ENCODE measurements at places on chromosomes 5 and 9. TPM values are rescaled to one million over a fixed set of nuclear protein-coding genes. Genes with fewer than 3 reads are reported as not detected.

GRCh38 chr5:54337523-54337922 is 27.1 kb upstream of the ARL15 start:
- no peak for DNase-seq

Gene PCDHA11
- total RNA-seq: not detected

- DNase-seq: no peak
These were observed 3.0 kb upstream of the CEL start for GRCh38 chr9:133058550-133059320.

GRCh38 chr9:70556771-70557170 is 142.3 kb upstream of the KLF9 start:
- no peak for DNase-seq

Gene LHX6
- total RNA-seq: 0.12 TPM

DNA sequence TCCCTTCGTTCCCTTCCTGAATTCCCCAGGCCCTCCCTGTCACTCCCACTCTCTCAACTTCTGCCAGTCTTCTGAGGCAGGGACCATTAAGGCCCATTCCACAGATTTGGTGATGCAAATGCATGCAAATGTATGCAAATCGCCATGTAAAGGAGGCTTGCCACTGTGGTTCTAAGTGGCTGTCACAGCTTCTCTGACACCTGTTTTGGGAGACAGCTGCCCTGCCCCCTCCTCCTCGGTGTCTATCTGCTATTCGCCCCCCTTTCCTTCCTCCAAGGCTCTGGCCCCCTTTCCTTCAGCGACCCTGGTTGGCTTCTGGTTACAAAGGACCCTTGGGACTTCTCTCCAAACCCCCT is 10.5 kb upstream of the ARAP3 start:
- DNase-seq: no peak

- no peak for DNase-seq
These were observed 714 bp upstream of the ZNF608 start for GRCh38 chr5:124746916-124747790.

GRCh38 chr9:79377339-79377855 is 194.4 kb upstream of the TLE4 start:
- DNase-seq: no peak

- peak; percentile 74 for DNase-seq
These were observed 2.0 kb downstream of the LARP1 start for GRCh38 chr5:154756868-154757813.

DNA sequence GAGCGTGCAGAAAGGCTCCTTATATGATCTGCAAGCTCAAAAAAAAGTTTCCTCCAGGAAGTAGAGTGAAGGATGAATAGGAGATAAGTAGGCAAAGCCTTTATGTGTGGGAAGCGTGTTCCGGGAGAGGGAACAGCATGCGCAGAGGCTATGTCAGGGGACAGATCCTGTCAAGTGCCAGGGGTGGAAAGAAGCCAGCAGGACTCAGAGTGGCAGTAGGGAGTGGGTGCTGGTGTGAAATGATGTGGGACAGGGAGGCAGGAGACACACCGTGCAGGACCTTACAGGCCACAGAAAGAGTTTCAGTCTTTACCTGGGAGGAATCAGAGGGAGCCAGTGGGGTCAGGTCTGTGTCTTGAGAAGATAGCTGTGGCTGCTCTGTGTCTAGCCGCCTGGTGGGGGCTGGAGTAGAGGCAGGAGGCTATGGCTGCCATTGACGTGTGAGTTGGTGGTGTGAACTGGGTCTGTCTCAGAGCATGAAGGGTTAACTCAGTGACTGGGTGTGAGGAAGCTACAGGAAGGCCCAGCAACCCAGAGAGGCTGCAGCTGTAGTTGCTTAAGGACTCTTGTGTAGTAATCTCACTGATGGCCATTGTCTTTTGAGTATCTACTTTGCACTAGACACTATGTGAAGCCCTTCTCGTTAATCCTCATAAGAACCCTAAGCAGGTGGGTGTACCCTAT is 71.3 kb downstream of the PPARGC1B start:
- DNase-seq: no peak

DNA sequence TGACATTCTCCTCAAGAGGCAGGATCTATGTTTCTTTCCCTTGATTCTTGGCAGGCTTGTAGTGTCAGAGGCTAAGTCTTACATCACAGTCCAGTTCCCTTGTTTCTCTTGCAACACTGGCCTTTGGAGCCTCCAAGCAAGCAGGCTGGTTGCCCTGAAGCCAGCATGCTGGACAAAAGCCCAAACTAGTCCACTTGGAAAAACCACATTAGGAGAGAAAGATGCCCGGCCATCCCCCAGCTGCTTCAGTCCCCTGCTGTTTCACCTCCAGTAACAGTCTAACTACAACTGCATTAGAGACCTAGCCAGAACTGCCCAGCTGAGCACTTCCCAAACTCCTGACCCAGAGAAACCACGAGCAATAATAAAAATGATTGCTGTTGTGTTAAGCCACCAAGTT is 87.6 kb downstream of the ADAMTS6 start:
- no peak for DNase-seq

DNA sequence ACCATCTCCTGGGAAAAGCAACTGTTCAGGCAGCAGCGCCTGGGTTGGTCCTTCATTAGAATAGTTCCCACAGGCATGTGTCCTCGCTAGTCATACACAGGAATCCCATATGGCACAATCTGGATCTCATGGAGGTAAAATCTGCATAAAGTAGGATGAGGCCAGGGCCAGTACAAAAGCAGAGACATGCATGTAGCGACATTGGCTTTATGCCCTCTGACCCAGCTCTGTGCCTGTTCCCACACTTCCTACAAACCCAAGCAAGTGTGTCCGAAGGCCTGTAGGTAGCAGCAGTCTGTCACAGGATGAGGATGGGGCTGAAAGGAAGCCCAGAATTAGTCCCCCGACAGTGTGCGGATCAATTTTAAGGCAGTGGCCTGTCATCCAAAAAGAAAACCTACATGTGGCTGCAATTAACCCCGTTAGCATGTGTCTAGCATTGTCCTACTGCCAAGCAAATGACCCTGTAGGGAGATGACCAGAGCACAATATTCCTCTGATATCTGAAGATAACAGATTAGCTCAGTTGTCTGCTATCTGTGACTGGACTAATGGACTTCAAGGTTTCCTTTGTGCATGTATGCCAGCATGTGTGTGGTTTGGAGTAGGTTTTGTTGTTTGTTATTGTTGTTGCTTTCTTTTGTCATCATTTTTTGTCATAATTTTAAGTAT is 178.8 kb downstream of the TMEM161B start:
- no peak for DNase-seq

GRCh38 chr9:110835859-110836271 is 167.3 kb downstream of the MUSK start:
- DNase-seq: no peak

DNA sequence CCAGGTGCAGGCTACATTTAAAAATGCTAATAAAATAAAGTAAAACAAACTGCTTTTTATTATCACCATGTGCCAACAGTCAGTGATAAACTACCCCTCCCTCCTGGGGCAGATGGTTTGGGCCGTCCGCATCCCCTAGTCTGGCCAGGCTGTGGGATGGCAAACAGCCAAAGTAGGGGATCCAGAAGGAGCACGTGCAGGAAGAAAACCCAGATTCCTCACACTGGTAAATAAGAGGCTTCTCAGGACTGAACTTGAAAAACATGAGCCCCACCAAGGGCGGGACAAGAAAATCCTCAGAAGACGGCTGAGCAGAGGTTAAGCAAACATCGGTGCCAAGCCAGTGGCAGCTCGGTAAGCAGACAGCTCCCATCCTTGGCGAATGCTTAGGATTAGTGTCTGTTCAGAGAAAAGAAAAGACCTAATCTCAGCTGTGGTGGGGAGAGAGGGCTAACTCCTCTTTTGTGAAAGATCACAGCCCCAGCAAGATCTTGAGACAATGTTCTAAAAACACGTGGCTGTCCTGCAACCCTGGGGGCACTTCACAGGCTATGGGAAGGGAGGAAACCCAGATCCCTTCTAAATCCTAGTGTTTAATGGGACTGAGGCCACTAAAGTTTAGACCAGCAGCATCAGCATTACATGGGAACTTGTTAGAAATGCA is 46.5 kb upstream of the GDNF start:
- no peak for DNase-seq

- no peak for DNase-seq
These were observed 78.7 kb downstream of the SNCAIP start for GRCh38 chr5:122390694-122391093.

GRCh38 chr5:60710362-60710761 is 10.4 kb upstream of the DEPDC1B start:
- no peak for DNase-seq

Gene ARAP3
- total RNA-seq: 5.7 TPM

Gene MPDZ
- not detected for total RNA-seq

GRCh38 chr5:50694027-50694590 is 27.7 kb downstream of the PARP8 start:
- no peak for DNase-seq

Gene GKAP1
- total RNA-seq: 3.9 TPM

Gene NIPBL
- 42.1 TPM for total RNA-seq

- no peak for DNase-seq
These were observed 117.3 kb upstream of the ADAMTS19 start for GRCh38 chr5:129342796-129343195.

- no peak for DNase-seq
These were observed 4.5 kb downstream of the BRD9 start for GRCh38 chr5:887947-888637.

GRCh38 chr9:129264388-129264787 is 86.3 kb upstream of the IER5L start:
- DNase-seq: no peak

- no peak for DNase-seq
These were observed 8.9 kb downstream of the CXCL14 start for GRCh38 chr5:135569755-135570452.

- DNase-seq: no peak
These were observed 406.6 kb upstream of the TNC start for GRCh38 chr9:115524453-115525059.

- DNase-seq: no peak
These were observed 313.5 kb downstream of the TLE4 start for GRCh38 chr9:79885093-79885857.

DNA sequence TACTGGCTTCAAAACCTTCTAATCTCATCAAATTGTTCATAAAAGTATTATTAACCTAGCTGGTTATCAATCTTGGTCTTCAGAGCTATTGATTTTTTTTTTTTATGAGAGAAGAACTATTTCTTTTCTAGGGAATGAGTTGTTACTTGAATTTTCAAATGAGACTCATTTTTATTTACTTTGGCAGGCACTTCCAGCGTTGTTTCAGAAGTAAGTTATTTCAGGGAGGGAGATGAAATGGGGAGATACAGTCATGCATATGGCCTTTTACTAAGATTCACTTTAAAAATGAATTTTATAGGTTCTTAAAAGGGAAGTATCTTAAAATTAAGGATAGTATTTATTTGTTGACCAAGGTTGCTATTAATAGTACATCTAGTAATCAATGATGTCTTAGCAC is 129.6 kb downstream of the IZUMO3 start:
- no peak for DNase-seq

Gene TGFBI
- not detected for total RNA-seq

GRCh38 chr5:127136908-127137307 is 63.6 kb upstream of the C5orf63 start:
- DNase-seq: no peak

GRCh38 chr5:1779782-1780613 is 19.6 kb downstream of the MRPL36 start:
- DNase-seq: no peak

- no peak for DNase-seq
These were observed 198.8 kb downstream of the SEMA5A start for GRCh38 chr5:9347032-9347431.

DNA sequence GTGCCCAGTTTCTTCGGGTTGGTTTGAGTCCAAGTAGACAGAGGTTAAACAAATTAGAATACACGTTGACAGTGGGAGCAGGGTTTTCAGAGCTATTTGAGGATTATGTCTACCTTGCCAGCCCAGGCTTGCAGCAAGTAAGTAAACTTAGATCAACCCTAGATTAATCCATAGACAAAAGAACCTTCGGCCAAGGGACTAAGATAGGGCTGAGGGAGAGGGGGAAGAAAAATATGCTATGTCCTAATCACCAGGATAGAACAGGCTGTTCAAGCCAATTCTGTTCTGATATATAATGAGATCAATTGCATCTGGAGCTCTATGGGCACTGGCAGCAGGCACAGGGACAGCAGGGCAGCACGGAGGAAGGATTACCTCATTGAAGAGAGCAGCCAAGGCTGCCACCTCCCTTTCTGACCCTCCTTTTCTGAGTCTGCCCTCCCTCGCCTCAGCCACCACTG is 377.7 kb downstream of the PIK3R1 start:
- no peak for DNase-seq

DNA sequence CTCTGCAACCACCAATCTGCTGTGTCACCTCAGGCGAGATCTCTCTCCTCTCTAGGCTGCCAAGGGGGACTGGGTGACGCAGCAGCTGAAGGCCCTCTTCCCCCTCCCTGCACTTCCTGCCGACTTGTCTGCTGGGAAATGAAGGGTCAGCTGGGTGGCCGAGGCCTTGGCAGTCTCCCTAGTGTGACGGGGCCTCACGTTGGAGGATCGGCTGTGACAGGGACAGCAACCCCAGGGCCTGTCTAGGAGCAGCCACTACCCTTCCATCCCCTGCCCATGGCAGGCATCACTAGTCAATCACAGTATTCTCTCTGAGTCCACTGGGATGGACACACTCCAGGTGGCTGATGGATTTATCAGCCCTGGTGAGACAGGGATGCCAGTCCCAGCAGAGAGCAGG is 107.3 kb upstream of the SARDH start:
- no peak for DNase-seq

DNA sequence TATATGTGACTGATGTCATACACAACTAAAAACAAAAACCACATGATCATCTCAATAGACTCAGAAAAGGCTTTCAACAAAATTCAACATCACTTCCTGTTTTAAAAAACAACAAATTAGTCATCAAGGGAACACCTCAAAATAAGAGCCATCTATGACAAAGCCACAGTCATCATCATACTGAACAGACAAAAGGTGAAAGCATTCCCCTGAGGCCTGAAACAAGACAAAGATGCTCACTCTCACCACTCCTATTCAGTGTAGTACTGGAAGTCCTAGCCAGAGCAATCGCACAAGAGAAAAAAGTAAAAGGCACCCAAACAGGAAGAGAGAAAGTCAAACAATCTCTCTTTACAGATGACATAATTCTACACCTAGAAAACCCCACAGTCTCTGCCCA is 893.5 kb upstream of the EDIL3 start:
- DNase-seq: no peak

- DNase-seq: no peak
These were observed 127.1 kb downstream of the TAF11L14 start for GRCh38 chr5:17761326-17761725.

Gene GLRX
- 29.5 TPM for total RNA-seq

DNA sequence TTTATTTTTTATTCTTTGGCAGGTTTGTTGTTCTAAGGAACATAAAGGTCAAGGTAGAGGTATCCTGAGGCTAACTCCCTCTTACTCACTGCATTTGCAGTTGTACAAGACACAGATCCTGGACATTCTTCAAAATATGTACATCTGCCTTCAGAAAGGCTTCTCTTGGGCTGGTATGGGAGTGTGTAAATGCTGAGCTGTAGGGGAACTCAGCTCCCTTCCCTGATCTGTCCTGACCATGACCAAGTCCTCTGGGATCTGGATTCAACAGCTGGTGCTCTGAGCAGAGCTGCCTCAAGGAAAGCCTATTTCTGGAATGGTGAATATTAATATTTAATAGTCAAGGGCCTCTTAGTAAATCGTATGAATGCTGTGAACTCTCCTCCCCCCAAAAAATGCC is 117.4 kb downstream of the PRKACG start:
- DNase-seq: no peak

- no peak for DNase-seq
These were observed 107.2 kb upstream of the NFIL3 start for GRCh38 chr9:91530829-91531228.

GRCh38 chr5:1921711-1922110 is 39.0 kb upstream of the IRX4 start:
- DNase-seq: no peak

Gene FOXD4L3
- total RNA-seq: not detected

- no peak for DNase-seq
These were observed 2.7 kb upstream of the KIF4B start for GRCh38 chr5:155010881-155011280.
